ENCODE measurements at places on chromosomes 2 and 18.

GRCh38 chr18:74937291-74937690, 271.6 kb downstream of the PTGR3 start:
- DNase-seq, result no peak

DNA sequence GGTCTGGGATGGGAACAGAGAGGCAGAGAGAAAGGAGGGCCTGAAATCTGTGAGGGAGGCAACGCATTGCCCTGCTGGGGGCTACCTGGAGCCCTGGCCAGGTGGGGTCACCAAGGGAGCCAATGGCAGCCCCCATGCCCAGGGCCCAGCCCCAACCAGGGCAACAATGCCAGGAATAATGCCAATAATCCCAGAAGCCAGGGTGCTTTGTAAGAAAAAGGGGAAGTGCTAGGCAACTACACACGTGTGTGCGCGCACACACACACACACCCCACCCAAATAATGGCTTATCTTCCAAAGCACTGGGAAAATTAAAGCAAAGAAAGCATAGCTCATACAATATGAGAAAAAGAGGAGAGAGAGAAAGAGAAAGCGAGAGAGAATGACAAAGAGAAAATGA, 7.0 kb upstream of the CLEC4F start:
- no peak for DNase-seq

DNA sequence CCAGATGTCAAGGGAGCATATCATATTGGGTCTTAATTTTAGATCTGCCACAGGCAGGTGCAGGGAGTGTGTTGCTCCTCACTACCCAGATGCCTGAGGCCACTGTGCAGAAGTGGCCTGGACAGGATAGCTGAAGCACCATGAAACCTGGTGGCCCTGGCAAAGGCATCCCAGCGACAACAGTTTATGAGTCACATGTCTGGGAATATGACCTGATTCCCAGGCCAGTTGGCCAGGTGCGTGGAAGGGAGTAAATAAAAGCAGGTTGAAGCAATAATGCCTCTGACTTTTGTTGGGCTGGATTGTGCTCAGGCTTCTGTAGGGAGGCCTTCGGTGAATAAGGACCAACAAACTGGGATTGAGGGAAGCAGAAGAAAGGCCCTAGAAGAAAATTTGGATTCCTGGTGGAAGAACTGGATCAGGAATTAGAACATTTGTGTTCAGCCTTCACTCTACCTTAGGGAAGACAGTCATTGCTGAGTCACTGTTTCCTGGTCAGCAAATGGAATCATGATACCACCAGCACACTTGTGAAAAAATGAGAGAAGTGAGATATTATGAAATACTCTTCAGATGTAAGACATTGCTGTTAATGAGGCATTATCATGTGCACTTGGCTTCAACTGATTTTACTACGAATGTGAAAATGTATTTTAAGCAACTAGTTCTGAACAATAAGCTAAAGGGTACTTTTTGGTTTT, 78.4 kb upstream of the ZNF516 start:
- no peak for DNase-seq

DNA sequence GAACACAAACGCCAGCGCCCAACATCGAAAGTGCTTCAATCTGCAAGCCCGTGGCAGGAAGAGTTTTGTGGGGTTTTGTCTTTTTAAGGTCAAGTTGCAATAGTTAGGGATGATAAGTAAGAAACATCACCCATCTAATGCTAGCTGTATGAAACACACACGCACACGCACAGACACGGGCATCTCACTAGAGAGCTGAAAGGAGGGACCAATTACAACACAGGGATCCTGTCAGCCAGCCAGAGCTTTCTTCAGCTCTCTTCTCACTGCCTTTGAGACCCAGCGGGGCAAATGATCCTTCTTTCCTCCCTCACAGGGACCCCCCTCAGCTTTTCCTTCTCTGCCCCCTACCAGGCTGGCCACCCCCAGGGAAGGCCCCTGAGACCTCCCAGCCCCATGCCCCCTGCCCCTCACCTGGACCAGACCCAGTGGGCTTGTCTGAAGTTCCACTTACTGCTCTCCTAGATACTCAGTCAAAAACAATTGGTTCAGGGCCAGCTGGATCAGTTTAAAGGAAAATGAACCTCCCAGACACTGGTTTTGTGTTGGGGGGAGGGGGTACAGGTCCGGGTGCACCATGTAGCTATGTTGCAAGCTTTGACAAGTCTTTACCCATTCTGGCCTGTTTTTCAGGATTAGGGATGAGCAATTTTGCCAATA, 17.9 kb downstream of the CYP26B1 start:
- DNase-seq, result no peak

GRCh38 chr2:177179227-177179626, 33.4 kb upstream of the HNRNPA3 start:
- DNase-seq, result no peak
